ENCODE measurements at places on chromosomes 7 and 10.

DNA sequence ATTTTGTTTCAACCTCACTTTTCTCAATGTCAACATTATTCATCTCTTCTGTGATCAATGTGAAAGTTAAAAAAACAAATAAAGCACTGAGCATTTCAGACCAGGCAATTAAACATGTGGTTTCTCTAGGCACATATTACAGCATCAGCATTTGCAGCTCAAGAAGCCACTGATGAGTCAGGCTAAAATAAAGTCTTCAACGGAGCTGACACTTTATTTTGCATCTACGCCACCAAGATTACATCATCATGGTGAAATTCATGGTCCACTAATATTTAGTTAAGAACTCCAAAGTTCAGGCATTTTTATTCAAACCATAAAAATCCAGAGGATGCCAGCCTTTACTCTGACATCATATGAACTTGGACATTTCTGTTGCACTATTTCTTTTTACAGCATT lies 33.0 kb downstream of the MAGI2 start:
- DNase-seq: no peak

DNA sequence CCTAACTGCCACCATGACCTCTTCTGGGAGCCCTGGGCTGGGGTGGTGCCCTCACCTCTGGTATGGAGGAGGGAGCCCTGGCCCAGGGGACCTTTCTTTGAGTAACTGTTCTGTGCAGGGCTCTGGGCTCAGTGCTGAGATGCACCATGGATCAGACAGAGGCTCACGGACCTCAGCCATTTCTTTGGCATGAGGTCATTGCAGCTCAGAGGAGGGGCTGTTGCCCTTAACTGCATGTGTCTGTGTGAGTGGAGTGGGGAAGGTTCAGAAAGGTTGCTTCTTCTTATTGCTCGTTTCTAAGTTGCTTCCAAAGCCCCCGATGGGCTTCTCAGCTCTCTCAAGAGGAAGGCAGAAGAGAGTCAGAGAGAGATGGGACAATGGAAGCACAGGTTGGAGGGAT lies 233.9 kb downstream of the RPS24 start:
- no peak for DNase-seq

- DNase-seq: no peak
Measured at GRCh38 chr10:132704008-132704814, 81.7 kb downstream of the NKX6-2 start.

- no peak for DNase-seq
Measured at GRCh38 chr10:121594623-121595350, 3.5 kb downstream of the FGFR2 start.

GRCh38 chr10:21173802-21174714 lies 276.9 kb upstream of the NEBL start:
- DNase-seq: no peak

DNA sequence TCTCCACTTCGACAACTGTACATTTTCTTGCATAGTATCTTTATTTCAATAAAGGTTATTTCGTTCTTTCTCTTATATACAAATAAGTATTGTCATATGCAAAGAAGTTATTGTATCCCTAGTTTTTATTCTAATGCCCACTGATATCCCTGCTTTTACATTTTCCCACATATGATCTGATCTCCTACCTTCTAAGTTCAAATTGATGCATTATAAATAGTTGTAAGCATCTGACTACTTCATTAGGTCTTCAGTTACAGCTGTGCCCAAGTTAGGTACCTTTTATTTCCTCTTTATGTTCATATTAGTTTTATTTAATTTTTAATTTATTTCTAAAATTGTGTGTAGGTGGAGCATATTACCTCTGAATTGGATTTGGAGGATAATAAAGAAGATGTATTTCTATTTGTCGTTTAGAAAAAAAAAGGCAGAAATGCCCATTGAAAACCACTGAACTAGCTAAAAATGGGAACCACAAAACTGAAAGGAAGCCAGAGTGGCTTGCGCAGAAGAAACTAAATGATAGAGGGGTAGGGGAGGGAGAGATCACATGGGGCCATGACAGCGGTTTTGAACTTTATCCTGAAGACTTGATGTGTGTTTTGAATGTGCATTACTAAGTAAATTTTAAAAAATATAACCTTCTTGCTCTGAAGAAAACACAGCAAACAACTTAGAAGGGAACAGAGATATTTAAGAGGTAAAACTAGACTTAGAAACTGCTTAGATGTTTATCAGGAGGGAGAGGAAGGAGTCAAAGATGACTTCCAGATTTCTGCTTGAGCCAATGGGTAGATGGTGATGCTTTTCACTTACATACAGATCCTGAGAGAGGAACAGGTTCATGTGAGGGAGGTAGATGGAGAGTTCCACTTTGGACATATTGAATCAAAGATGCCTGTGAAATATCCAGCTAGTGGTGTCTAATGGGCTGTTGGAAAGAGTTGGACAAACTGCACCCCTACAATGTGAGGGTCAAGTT lies 9.3 kb upstream of the ZC3HAV1L start:
- DNase-seq: no peak

- DNase-seq: no peak
Measured at GRCh38 chr7:41084381-41084780, 618.5 kb downstream of the INHBA start.

DNA sequence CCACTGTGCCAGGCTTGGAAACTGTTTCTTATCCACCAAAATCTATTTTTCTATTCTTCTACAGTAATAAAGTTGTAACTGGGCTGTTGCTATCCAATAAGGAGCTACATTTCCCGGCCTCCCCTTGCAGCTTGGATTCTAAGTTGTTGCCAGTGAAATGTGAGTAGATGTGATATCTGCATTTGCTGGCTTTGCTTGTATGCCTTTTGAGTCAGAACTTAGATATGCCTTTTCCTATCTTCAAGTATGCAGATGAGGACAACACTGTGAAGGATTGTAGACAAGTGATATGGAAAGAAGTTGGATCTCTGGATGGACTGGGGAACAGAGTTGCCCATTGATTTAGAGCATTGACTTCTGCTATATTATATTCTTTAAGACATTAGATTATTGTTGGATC lies 236.9 kb downstream of the REEP3 start:
- no peak for DNase-seq

GRCh38 chr10:69333205-69333604 lies 54.9 kb downstream of the HK1 start:
- DNase-seq: no peak

DNA sequence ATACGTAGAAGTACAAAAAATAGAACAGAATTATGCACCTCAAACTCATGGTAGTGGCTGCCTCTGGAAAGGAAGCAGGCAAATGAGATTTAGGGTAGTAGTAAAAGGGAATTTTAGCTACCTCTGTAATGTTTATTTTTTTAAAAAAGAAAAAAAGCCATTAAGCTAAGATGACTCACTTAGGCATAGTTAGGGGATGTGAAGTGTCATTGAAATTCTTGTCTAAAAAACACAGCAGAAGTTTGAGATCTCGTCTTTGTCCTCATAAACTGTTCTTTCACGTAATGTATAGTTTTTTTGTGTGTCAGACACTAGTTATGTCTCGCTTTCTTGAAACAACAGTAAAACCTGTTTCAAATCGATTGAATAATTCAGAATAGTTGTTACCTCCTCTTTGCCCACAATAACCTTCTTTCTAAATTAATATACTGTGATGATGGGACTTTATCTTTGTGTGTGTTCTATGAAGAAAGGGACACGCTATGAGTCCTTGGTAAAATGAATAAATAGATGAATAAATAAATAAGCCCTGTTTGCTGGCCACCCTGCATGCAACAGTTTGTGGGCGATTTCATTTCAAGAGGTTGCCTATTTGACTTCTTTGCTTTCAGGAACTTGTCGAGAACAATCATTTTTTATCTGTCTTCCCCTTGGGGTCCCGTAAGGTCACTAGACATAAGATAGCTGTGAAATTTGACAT lies 14.5 kb upstream of the FBXW4 start:
- DNase-seq: no peak

DNA sequence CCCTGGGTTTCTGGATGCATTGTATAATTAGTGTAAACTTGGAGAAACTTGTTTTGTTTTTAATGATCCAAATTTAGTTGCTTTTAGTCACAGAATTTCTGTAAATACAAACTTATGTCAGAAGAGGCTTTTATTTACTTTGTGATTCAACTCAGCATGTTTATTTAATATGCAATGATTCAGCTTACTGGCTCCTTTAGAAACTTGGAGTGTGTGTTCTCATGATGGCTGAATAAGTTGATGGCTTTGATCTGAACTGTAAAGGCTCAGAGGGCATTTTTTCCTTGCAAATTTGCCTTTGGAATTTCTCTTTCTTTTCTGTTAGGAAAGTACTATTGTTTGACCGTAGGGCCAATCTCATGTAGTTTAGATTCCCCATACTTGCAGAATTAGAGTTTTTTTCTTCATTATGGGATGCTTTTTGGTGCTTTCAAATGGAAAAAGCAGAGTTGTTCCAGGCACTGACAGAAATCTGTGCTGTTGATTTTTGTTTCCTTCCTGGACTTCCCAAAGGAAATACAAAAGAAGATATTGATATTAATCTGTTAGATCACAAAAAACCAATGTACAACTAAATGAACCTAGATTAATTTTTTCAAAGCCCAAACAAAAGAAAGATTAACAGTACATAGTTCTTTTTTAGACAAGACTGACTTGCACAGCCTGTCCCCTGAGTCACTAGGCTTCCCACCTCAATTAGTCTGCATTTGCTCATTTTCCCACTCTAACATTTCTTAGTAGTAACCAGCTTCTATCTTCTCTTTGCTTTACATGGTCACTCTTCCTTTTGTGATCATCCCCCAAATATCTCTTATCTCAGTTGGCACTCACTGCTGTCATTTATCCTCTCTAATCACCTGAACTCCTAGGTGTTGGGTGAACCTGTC lies 96.8 kb upstream of the AGR3 start:
- DNase-seq: no peak

DNA sequence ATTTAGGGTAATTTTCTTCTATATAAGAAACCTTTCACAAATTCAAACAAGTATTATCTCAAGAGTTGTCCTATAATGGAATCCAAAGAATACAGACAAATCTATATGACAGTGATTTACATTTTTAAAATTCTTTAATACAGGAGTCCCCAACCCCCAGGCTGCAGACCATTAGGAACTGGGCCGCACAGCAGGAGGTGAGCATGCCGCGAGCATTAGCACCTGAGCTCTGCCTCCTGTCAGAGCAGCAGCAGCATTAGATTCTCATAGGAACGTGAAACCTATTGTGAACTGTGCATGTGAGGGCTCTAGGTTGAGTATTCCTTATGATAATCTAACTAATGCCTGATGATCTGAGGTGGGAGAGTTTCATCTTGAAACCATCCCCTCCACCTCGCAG lies 37.7 kb downstream of the SNX13 start:
- DNase-seq: no peak

- DNase-seq: no peak
Measured at GRCh38 chr7:159086301-159086925, 58.3 kb downstream of the VIPR2 start.

DNA sequence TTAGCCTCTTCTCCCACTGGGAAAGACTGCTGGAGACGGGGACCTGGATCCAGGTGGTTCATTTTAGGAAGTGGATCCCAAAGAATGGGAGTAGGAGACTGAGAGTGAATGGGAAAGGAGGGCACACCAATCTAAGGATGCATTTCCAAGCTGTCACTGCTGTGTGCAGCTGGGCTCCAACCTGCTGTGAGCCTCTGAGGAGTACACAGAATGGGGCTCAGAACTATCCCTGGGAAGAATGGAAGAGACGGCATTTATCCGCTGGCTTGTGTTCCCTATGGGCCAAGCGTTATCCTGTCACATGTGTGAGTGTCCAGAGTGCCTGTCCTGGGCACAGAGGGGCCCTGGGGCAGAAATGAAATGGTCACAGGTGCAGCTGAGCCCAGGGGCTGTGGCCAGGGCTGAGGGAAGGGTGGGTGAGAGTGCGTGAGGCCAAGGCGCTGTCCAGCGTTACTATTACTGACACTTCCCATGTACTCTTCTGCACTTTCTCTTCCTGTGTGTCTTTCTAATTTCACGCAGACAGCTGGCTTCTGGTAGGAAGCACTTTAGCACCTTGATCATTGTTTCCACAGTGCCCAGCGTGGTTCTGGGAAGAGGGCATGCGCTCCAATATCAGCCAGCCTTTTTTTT lies 35.4 kb upstream of the PODXL start:
- DNase-seq: no peak

- DNase-seq: no peak
Measured at GRCh38 chr10:125005312-125006187, 63.6 kb downstream of the ZRANB1 start.

Data from activated CD4-positive, CD25-positive, alpha-beta regulatory T cell (primary cell).